Suprapubic skin (tissue), 4 donors: ENCODE measurements at places on chromosomes 12 and 14. TPM values are rescaled to one million over a fixed set of nuclear protein-coding genes. Genes with fewer than 3 reads are reported as not detected.

ACSS3 gene
- total RNA-seq, result 4.0 TPM

SLC16A7 gene
- total RNA-seq, result 59.4 TPM

RNASE1 gene
- total RNA-seq, result 39.7 TPM

ANKRD33 gene
- not detected for total RNA-seq

LHX5 gene
- total RNA-seq, result not detected

TAS2R19 gene
- not detected for total RNA-seq

ABCC9 gene
- total RNA-seq, result 8.0 TPM

FIGNL2 gene
- 0.16 TPM for total RNA-seq

KLHDC1 gene
- total RNA-seq, result 1.7 TPM

CLEC1B gene
- total RNA-seq, result not detected

RASSF8 gene
- 14.2 TPM for total RNA-seq

PDE3A gene
- 0.79 TPM for total RNA-seq

- no peak for DNase-seq
Observed at GRCh38 chr14:39582028-39582654, 149.9 kb upstream of the FBXO33 start.

DNA sequence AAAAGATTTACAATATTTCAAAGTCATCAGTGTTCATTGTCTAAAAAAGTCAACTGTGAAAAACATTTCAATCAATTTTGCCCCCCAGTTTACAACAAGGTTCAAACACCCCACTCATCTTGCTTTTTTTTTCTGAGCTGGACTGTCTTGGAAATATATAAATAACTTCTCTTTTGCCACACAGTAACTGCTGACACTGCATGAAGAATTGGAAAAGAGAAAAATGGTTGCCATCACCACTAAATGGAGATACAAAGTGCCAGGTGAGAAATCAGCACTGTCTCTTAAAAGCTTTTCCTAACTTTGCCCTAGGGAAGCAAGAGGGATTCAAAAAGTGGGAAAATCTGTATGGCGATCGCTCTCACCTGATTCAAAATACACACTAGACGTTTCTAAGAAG is 101.4 kb downstream of the TRAFD1 start:
- no peak for DNase-seq

DNA sequence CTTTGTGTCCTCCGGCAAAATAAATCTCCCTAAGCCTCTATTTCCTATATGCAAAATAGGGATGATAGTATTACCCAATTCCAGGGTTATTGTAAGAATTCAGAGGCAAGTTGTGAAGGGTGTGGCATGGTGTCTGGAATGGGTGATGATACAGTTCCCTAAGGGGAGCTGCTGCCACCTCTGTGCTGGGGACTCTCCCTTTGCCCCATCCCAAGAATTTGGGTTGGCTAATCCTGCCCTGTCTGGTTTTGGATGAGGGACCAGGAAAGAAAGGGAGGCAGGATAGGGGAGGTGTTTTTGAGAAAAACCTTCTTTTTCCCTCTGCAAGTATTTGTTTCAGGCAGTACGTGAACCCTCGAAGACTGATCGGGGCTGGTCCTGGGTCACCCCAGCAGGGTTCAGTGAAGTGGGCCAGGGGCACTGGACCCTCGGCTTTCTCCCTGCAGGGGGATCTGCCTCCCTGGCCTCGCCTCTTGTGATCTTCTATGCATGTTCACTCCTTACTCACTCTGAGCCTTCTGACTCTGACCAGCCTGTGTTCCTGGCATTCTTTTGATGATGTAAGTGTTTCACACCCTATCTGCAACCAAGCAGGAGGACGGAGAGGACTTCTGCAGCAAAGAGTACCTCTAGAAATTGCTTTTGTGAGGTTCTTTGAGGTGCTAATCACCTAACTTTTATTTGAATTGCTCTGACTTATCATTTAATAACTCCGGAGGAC is 60.8 kb downstream of the RASSF3 start:
- DNase-seq, result no peak

DNA sequence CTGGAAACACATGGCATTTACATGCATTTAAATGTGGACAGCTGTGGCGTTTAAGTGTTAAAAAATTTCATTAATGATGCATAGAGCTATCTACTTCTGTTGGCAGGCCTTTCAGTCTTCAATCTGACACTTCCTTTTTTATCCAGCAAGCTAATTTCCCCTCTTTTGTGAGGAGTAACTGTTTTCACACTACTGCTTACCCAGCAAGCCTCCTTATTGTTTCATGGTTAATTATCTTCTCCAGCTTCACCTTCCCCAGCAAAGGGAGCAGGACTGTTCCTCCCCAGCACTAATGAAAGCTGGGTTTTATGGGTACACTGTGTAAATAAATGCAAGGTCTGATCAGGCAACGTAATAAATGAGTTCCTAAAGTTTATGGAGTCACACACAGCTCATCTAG is 129.4 kb upstream of the NPAS3 start:
- DNase-seq, result no peak

- no peak for DNase-seq
Observed at GRCh38 chr12:5643266-5643665, 211.4 kb downstream of the NTF3 start.

- DNase-seq, result peak; percentile 62
Observed at GRCh38 chr12:80186727-80187217, 87.4 kb downstream of the OTOGL start.

- no peak for DNase-seq
Observed at GRCh38 chr12:77571127-77571526, 259.6 kb upstream of the NAV3 start.

- no peak for DNase-seq
Observed at GRCh38 chr14:69663300-69663643, 51.9 kb downstream of the SUSD6 start.

DNA sequence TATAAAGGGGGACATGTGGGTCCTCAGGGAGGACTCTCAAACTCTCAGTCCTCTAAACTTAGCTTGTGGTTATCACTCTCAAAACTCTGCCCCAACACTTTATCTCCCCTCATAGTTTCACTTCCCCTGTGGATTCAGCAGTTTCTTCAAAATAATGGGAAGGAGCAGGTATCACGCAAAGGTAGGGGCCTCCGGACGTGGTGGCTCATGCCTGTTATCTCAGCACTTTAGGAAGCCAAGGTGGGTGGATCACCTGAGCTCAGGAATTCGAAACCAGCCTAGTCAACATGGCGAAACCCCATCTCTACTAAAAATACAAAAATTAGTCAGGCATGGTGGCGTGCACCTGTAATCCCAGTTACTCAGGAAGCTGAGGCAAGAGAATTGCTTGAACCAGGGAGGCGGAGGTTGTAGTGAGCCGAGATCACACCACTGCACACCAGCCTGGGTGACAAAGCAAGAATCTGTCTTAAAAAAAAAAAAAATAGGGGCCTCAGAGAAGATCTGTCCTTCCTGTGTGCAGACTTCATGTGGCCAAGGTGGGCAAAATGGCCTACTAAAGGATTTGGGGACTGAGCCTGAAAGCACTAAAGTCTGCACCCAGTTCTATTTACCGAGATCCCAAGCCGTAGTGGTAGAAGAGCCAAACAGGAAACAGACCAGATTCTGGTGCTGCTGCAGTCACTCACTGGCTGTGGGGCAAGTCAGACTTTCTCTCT is 6.4 kb downstream of the ITGB7 start:
- DNase-seq, result no peak

GRCh38 chr14:23589606-23590005 is 11.0 kb upstream of the JPH4 start:
- DNase-seq, result no peak

DNA sequence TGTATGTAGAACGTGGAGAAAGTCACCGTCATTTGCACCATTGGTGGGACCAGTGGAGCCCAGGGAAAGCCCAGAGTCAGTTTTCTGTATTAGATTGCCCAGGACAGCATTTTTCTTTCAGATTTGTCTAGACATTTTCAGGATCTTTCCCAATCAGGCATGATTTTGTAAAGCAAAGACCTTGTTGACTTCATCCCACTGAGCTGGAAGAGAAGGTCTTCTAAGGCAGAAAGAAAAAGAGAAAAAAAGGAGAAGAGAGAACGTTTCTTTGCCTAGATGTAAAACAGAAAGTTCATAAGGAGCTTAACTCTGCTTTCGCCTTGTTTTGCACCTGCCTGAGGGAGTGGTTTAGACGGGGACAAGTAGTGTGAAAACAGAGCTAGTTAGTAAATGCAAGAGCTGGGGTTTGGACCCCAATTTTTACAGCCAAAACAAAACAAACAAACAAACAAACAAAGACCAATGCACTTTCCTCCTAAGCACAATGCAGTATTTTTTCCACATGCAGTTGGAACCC is 273.1 kb downstream of the ZFP36L1 start:
- no peak for DNase-seq

DNA sequence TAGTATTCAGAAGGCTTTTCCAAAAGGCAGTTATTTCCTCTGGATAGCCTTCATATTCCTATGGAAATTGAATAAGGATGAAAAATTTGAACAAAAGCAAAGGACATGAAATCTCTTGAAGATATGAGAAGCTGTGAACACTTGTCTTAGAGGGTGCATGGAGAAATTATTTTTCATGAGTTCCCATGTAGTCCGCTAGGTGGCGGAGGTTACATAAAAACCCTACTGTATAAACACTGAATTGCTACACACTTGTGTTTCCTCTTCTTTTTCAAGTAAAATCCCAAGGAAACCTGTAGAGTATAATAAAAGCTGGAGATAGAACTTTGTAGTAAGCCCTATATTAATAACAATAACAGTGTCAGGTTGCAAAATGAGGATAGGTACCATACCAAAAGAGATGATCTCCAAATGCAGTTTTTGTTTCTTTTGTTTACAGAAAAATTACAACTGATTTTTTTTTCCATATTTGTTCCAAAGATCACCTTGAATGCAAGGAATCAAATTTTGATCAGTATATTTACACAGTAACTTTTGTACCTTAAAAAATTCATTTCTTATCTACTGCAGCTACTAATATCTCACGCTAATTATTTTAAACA is 37.8 kb upstream of the OR4E1 start:
- no peak for DNase-seq

DNA sequence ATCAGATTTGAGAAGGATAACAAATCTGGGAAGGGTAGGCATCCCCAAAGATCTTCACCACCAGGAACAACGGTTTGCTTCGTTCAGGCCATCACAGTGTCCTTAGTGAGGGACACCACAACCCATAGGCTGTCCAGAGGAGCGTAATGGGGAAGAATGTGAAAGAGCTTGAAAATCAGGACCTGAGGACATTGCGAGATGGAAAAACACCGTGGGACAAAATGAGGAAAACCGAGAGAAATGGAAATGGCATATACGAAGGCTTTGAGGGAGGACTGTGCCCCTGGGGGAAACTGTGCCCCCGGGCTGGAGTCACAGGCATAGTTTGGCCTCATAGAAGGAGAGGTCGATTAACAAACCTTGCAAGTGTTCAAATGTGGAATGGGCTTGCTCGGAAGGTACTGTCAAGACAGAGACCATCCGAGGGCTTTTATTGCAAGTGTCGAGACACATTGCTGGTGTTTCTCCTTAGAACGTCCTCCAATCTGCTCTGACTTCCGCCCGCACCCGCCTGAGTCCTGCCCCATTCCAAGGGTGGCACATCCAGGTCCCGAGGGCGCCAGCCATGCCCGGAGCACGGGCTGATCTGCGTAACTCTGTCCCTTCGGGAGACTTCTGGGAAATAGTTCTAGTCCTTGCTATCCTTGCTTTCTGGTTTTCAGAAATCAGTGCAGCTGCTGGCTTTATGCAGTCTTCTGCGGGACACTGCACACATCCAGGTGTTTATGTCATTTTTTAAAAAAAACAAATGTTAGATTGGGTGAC is 885 bp upstream of the PALS1 start:
- DNase-seq, result peak; percentile 85

- peak; percentile 83 for DNase-seq
Observed at GRCh38 chr12:96516472-96517430, 27.4 kb downstream of the CFAP54 start.

GRCh38 chr12:114238808-114239207 is 167.1 kb downstream of the TBX5 start:
- DNase-seq, result no peak

GRCh38 chr12:11577658-11578260 is 71.7 kb upstream of the ETV6 start:
- no peak for DNase-seq

GRCh38 chr14:67514203-67514607 is 18.9 kb upstream of the PLEKHH1 start:
- DNase-seq, result no peak

GRCh38 chr12:79673354-79673753 is 17.4 kb downstream of the PAWR start:
- no peak for DNase-seq

DNA sequence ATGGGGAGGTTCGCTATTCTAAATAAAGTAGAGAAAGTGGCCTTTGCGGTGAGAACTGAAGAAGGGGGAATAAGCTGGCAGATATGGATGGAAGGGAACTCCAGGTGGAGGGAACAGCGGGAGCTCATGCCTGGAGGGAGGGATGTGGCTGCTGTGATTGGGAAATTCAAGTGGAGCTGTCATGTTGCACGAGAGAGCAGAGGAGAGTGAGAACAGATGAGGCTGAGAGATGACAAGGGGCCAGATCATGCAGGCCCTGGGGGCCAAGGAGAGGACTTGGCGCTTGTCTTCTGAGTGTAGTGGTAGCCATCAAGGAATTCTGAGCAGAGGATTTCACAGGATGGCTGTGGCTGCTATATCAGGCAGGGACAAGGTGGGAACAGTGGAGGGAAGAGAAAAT is 35.0 kb downstream of the TGFB3 start:
- DNase-seq, result no peak

DNA sequence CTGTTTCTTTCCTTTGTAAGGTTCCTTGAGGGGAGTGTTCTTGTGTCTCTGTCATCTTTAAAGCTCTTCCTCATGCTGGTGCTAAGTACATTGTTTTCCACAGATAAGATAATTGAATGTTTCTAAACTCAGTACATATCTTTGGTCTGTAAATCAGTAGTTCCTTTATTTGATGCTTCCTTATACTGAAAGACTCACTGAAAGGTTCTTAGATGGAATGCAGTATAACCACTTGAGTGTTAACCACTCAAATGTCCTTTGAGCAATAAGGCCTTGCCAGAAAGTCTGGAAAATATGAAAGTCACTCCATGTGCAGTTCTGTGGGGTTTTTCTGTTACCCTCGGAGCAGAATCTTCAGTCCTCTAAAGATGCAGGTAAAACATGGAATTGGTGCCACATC is 23.0 kb upstream of the RNU6-8 start:
- no peak for DNase-seq

GRCh38 chr12:14313379-14314138 is 51.9 kb upstream of the ATF7IP start:
- no peak for DNase-seq

DNA sequence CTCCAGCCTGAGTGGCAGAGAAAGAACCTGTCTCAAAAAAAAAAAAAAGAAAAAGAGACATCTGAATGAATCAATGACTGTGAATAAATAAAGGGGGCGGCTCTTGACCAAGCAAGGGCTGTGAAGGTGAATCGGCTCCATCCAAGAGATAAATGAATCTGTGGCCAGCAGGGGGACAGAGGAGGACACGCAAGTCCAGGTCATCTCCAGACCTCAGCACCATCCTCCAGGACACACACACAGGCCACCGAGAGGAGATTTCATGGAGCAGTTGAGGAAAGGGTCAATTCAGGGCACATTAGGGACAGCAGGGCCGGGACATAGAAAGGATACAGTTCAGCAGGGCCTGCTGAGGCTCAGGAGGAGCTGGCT is 21.6 kb downstream of the TRPV4 start:
- DNase-seq, result no peak
